Effector CD4-positive, alpha-beta T cell (primary cell): ENCODE measurements at places on chromosomes 16 and 17.

DNA sequence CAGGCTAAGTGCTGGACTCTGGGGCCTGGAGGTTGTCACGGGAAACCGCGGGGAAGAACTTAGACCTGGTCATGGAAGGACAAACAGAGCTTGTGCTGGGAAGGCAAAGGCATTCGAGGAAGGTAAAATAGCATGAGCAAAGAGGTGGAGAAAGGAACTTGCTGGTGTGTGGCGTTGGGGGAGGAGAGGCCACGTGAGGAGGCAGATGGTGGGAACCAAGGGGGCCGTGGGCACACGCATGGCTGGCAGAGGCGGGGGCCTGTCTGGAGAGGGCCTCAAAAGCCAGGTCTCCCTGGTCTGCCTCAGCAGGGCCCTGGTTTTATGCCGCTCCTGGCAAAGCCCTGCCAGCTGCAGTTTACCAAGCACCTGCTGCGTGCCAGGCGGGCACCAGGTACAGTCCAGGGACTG, 15.3 kb downstream of the CORO7 start:
- DNase-seq, result no peak

DNA sequence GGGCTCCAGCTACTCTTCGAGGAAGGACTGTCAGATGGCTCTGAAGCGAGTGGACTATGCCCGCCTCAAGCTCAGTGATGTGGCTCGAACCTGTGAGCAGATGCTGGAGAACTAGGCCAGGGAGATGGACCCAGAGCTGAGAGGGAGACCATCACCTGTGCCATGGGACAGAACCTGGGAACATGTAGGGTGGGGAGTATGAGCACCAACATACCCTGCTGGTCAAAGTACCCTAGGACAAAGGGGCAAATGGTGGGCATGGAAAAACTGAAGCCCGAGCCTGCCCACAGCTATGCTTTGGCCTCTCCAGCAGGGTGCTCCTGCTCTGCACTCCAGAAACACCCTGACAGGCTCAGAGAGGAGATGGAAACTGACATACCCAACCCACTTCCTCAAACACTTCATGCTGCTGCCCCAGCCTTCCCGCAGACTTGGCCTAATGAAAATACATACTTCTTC, 1.9 kb downstream of the MED11 start:
- DNase-seq, result no peak

DNA sequence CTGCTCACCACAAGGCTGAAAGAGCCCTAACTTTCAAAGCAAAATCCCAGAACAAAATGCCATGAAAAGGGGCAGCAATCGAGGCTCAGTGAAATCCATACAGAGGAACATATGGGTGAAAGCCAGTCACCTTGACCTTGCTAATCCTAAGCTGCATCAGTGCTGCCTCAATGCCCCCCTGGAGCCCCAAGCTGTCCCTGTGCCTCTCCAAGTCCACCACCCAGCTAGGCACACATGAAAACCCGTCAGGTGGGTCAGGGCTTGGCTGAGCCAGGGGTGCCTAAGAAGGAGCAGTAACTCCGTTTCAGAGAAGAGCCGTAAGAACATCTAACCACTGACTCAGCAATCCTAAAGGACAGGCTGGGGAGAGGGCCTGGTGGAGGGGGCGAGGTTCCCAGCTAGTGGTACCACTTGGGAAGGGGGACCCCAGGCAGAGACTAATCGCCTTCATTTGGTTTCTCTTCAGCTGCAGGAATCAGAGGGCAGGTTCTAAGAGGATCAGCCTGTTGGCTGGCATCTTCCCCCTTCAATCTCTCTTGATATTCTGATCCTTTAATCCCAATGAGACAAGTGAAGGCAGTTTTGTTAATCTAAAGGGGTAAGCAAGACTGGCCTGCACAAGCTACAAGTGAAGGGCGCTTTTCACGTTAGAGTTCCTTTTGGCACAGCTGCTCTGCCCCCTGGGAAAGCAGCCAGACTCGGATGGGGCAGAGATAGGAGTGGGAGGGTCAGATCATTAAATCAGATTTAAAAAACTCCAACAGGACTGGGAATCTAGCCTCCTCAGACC, 7.6 kb downstream of the PITPNA start:
- no peak for DNase-seq

DNA sequence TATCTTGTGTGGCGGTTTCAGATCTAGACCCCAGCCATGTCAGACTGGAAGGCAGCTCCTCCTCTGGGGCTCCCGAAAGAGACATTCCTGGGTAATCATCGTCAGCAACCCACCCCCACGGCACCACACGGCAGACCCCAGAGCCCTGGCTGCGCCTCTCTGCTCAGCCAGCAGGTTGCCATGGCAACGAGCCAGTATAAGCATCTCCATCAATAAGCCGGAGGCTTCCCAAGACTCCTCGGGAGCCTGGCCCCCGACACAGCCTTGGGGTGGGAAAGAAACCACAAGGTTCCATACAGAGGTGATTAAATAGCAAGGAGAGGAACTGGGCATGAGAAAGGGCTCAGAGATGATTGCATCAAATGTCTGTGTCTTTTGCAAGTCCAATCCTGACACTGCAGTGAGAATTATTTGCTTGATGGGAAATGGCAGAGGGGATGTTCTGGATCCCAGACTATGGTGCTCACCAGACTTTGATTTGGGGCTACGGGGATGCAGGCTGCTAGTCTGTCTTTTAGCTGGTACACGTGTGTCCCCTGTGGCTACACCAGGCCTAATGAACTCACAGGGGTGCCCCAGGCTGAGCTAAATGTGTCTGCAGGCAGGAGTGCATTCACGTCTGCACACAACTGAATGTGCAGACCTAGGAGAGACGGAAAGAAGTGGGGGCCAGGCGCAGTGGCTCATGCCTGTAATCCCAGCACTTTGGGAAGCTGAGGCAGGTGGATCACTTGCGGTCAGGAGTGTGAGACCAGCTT, 320.5 kb upstream of the TNRC6C start:
- no peak for DNase-seq

DNA sequence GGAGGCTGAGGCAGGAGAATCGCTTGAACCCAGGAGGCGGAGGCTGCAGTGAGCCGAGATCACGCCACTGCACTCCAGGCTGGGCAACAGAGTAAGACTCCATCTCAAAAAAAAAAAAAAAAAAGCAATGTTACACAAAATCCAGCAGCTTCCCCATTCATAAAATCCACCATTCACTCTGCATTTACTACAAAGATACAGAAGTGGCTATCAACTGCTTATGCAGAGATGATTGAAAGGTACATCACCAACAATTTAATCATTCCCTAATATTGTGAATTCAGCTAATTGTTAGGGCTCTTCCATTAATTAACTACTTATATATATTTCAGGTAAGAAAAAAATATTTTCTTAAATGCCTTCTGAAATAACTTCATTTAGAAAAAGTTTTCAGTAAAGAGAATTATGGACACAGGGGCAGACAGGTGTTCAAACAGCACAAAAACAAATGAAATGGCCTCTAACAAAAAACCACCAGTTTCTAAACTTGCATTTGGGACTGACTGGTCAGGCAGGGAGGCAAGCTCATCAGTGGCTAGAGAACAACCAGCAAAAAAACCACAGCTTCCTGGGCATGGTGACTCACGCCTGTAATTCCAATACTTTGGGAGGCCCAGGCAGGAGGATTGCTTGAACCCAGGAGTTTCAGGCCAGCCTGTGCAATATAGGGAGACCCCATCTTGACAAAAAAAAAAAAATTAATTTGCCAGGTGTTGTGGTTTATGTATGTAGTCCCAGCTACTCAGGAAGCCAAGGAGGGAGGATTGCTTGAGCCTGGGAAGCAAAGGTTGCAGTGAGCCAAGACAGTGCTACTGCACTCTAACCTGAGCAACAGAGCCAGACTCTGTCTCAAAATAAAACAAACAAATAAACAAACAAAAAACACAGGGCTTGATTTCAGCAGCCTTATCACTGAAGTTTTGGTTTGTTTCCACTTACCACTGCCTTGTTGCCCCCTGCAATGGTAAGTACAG, 26.3 kb downstream of the ERN1 start:
- no peak for DNase-seq

- peak; percentile 80 for DNase-seq
Measured at GRCh38 chr17:82320956-82321927, 3.8 kb upstream of the CD7 start.

DNA sequence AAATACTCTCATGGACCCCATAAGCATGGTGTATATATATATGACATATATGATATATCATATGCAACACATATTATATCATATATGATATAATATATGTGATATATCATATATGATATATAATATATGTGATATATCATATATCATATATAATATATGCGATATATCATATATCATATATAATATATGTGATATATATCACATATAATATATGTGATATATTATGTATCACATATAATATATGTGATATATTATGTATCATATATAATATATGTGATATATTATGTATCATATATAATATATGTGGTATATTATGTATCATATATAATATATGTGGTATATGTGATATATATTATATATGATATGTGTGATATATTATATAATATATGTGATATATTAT, 21.9 kb upstream of the MAPK3 start:
- DNase-seq, result no peak

DNA sequence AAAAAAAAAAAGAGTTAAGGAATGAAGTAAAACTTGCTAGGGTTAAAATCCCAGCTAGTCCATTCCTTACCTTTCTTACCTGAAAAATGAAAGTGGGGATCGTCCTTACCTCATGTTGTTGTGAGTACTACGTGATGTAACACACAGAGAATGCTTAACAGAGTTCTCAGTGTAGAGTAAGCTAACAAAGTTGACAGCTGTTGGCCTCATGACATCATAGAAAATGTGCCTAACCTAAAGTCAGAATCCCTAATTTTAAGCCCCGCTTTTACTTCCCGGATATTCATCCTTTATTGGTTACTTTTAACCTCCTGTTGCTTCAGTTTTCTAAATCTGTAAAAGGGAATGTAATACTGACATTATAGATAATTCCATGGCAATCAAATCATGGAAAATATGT, 505.8 kb upstream of the HSBP1 start:
- no peak for DNase-seq

DNA sequence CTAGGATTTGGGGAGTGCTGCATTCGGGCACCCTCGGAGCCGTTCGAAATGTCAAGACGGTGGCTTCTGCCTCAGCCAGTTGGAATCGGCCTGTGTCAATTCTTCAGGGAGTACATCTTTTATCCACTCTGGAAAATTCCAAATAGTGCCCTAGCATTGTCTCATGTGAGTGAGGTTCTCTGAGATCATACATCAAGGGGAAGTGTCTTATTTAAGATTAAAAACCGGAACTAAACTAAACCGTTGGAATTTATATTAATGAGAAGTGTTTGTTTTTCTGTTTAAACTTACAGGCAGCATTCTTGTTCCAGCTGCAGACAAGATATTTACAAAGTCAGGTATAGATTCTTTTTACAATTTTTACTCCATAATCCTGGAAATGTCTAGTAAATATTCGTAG, 56.8 kb downstream of the SLC47A1 start:
- DNase-seq, result no peak

- DNase-seq, result peak; percentile 13
Measured at GRCh38 chr16:50841081-50841886, 99.4 kb downstream of the CYLD start.

DNA sequence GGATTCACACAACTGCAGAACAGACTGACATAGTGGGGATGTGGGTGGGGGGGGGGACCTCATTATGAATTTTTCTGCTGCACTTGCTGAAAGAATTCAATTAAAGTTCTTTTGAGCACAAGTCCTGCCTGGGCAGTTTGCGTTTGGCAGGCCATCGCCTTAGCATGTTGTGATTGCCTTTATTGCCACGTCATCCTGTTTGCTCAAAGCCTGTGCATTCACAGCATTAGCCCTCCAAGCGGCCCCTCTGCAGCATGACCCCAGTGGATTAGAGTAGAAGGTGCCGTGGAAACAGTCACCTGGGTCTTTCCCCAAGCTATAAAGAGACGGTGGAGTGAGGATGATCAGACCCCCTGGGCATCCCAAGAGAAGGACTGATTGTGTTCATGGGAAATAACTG, 17.2 kb downstream of the MSI2 start:
- no peak for DNase-seq

DNA sequence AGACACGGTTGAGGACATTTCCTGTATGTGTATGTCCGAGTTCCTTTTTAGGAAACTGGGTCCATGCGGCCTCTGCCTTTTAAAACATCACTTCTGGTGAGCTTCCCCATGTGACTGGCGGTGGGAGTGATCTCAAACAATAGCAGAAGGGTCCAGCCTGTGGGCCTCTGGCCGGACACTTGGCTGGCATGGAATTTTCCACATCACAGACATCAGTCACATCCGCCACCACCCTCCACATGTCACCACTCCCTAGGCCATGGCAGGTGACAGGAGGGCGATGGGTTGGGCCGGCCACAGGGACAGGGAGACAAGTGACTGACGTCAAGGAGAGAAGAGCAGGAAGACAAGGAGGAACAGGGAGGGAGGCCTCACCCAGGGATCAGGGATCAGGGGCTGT, 83.7 kb downstream of the DNAH17 start:
- DNase-seq, result no peak

DNA sequence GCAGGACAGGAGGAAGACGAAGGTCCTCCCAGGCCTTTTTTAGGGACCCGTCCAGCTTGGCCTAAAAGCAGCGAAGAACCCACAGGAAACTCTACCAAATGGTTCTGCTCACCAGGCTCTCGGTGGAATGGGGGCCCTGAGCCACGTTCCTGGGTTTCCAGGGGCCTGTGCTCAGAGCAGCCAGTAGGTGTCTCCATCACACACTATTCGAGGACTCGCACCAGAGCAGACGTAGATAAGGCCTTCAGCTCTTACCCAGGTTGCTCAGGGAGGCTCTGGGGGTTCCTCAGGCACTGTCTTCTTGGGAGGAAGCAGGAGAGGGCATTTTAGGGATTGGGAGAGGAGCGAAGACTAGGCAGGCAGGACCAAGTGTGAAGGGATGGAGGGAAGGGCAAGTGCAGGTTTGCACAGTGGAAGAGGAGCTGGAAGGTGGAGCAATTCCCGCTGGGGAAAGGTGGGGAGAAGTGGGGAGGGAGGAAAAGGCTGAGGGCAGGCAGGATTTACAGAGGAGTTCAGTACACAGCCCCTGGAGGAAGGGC, 157.1 kb downstream of the RGS9 start:
- peak; percentile 36 for DNase-seq

- no peak for DNase-seq
Measured at GRCh38 chr16:83433201-83433600, 374.6 kb upstream of the HSBP1 start.

GRCh38 chr17:78174346-78174869, 6.0 kb downstream of the SYNGR2 start:
- no peak for DNase-seq

DNA sequence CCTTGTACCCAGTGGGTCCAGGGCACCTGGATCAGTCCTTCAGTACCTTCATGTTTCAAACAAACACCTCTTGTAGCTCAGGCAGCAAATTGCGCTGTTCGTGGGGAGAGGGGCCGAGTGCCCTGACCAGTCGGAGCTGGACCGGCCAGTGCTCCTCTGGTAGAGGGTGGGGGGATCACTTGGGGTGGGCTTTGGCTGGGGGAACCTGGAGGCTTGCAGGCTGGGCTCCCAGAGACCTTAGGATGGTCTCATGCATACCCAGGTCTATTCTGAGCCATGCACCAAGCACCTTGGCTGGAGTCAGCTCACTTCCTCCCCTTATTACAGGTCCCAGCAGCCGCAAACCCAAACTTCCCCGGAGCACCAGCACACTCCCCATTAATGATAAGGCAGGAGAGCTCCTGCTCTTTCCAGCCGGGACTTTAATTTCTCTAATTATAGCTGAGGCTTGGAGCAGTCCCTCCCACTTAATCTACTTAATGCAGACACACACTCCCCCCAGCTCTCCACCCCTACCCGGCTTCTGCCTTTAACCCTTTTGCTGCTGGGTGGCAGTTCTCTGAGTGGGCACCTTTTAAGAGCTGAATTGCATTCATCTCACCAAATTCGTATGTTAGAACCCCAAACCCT, 26.3 kb upstream of the MGAT5B start:
- DNase-seq, result no peak

GRCh38 chr17:35612924-35613521, 25.9 kb downstream of the AP2B1 start:
- DNase-seq, result no peak
